ENCODE measurements at places on chromosomes 6 and 20. TPM values are rescaled to one million over a fixed set of nuclear protein-coding genes. Genes with fewer than 3 reads are reported as not detected.

Gene PBX2
- 35.0 TPM for total RNA-seq

Gene OCSTAMP
- not detected for total RNA-seq

Gene MDFI
- total RNA-seq, result 3.3 TPM

DNA sequence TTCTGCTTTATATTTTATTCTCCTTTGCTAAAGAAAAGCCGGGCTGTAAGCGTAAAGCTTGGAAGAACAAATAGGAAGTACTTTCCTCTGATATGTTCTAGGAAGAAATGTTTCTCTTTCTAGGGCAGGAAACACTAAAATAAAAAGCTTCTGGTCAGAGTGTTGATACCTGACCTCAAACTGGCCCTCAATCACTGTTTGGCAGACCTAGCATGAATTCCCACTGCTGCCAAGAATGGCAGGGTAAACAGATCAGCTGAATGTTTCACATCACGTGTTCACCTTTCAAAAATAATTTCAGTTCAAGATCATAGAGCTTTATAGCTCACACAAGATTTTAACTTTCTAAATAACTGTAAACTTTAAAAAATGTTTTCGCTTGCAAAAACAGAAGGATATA is 2.9 kb downstream of the MPC1 start:
- no peak for DNase-seq
- no peak overlapping the region for H3K27ac ChIP-seq
- no peaks in the 10 kb centered on the region for H3K36me3 ChIP-seq
- no peaks in the 10 kb centered on the region for H3K4me1 ChIP-seq

GRCh38 chr6:139926711-139927110 is 552.3 kb upstream of the CITED2 start:
- DNase-seq, result peak; percentile 81
- no peaks in the 10 kb centered on the region for H3K27me3 ChIP-seq
- H3K27ac ChIP-seq, result peak overlapping the region; percentile 42
- peaks cover 10% of the 10 kb centered on the region for H3K4me1 ChIP-seq
- H3K36me3 ChIP-seq, result no peaks in the 10 kb centered on the region

- H3K4me1 ChIP-seq, result no peaks in the 10 kb centered on the region
- H3K27me3 ChIP-seq, result no peaks in the 10 kb centered on the region
- H3K36me3 ChIP-seq, result no peaks in the 10 kb centered on the region
Observed at GRCh38 chr20:5353624-5354496, 37.1 kb upstream of the PROKR2 start.

GRCh38 chr20:37615340-37616109 is 78.3 kb upstream of the CTNNBL1 start:
- H3K36me3 ChIP-seq, result no peaks in the 10 kb centered on the region
- H3K27ac ChIP-seq, result no peak overlapping the region
- H3K4me1 ChIP-seq, result no peaks in the 10 kb centered on the region
- H3K4me3 ChIP-seq, result no peak overlapping the region
- DNase-seq, result peak; percentile 20

GRCh38 chr6:158818581-158819212 is 471 bp downstream of the EZR start:
- peak; percentile 61 for DNase-seq
- no peaks in the 10 kb centered on the region for H3K27me3 ChIP-seq
- H3K27ac ChIP-seq, result peak overlapping the region; percentile 77
- peaks cover 4% of the 10 kb centered on the region for H3K4me1 ChIP-seq

DNA sequence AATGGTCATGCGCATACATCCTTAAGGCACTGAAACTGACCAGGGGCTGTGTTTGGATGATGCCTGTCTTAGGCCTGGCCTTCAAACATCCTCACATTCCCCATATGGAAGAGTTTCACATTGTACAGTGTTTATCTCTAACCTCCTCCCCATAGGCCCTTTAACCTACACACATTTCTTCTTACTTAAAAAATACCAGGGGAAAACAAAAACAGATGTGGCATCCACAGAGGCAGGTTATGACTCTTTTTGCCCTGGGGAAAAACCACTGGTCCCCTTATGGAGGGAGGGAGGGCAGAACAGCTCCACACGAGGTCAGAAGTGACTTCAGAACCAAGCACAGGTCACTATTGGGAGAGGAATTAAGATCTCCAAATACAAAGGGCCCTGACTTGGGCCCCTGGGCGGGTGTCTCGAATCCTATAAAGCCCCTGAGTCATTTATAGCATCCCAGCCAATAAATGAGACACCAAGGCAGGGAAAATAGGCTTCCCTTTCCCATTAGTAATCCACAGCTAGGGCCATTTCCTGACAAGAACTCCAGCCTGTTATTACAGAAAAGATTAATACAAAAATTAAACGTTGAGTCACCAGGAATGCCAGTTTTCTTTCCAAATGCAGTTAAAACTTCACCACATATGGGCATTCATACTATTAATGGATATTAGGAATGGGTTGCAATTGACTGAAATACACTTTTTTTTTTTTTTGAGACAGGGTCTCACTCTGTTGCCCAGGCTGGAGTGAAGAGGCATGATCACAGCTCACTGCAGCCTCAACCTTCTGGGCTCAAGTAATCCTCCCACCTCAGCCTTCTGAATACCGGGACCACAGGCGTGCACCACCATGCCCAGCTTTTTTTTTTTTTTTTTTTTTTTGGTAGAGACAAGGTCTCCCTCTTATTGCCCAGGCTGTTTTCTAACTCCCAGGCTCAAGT is 107.2 kb downstream of the ATP9A start:
- H3K4me3 ChIP-seq, result no peak overlapping the region
- no peaks in the 10 kb centered on the region for H3K36me3 ChIP-seq
- peak overlapping the region; percentile 79 for H3K27ac ChIP-seq
- no peaks in the 10 kb centered on the region for H3K27me3 ChIP-seq
- DNase-seq, result peak; percentile 94
- peaks cover 15% of the 10 kb centered on the region for H3K4me1 ChIP-seq

DNA sequence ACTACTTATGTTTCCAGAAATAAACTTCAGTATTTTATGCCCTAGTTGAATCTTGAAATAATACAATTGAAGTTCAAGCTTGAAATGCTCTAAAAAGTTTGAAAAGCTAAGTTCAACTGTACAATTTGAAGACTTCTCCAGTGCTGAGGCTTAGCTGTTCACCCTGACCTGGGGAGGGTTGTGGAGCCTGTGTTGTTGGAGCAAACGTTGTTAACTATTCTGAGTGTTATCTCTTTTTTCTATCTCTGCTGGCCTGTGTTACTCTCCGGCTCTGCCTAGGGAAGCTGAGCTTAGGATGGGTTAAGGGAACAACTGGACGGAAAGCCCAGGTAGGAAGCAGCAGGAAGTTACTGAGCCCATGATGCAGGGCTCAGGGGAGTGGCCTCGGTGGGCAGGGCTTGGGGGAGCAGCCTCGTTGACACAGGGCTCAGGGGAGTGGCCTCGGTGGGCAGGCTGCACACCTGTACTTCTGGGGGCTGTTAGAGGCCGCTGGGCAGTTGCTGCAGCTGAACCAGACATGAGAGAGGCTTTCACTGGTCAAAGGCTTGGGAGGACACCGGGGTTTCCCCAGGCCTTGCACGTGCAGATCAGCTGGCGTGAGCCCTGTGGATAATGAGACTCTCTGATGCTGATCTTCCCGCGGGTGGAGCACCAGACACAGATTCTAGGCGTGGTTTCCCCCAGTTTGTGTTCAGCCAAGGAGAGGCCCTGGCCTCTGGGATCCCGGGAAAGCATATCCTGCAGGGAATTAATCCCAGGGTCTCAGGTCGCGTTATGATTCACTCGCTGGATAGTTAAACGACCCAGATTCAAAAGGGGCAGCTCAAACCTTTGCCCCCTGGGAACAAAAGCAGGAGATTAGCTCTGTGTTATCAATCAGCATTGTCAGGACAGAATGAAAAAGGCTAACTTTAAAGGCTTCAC is 58.9 kb downstream of the ERMARD start:
- H3K36me3 ChIP-seq, result no peaks in the 10 kb centered on the region
- no peak overlapping the region for H3K27ac ChIP-seq
- no peaks in the 10 kb centered on the region for H3K27me3 ChIP-seq
- H3K4me3 ChIP-seq, result no peak overlapping the region
- DNase-seq, result no peak

DNA sequence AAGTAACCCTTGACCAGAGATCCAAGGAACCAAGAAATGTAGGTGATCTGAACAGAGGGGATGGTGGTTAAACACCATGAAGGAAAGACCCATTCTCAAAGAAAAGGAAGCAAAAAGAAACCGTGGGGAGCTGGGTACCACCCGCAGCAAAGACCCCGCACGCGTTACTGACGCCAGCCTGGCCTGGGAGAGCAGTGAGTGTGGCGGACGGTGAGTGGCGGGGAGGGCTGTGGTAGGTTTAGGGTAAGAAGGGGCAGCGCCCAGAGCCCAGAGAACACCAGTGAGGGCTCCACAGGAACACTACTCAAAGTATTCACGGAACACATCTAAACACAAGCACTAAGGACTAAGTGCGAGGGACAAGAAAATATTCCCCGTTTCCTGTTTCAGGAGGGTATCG is 4.2 kb downstream of the GMEB2 start:
- H3K27me3 ChIP-seq, result no peaks in the 10 kb centered on the region
- no peaks in the 10 kb centered on the region for H3K4me1 ChIP-seq
- H3K27ac ChIP-seq, result no peak overlapping the region
- H3K4me3 ChIP-seq, result no peak overlapping the region

- peaks cover 3% of the 10 kb centered on the region for H3K4me1 ChIP-seq
- peaks cover 2% of the 10 kb centered on the region for H3K36me3 ChIP-seq
- no peak overlapping the region for H3K27ac ChIP-seq
- H3K4me3 ChIP-seq, result no peak overlapping the region
- DNase-seq, result no peak
- no peaks in the 10 kb centered on the region for H3K27me3 ChIP-seq
Observed at GRCh38 chr6:118815495-118815894, 78.5 kb upstream of the ASF1A start.

- DNase-seq, result no peak
- H3K27me3 ChIP-seq, result no peaks in the 10 kb centered on the region
- no peaks in the 10 kb centered on the region for H3K4me1 ChIP-seq
- no peaks in the 10 kb centered on the region for H3K36me3 ChIP-seq
- no peak overlapping the region for H3K27ac ChIP-seq
Observed at GRCh38 chr6:72151742-72152141, 265.4 kb downstream of the RIMS1 start.

- H3K36me3 ChIP-seq, result no peaks in the 10 kb centered on the region
- no peaks in the 10 kb centered on the region for H3K4me1 ChIP-seq
- no peak overlapping the region for H3K4me3 ChIP-seq
- no peak overlapping the region for H3K27ac ChIP-seq
- DNase-seq, result no peak
- no peaks in the 10 kb centered on the region for H3K27me3 ChIP-seq
Observed at GRCh38 chr6:155872961-155873360, 417.3 kb upstream of the NOX3 start.

GRCh38 chr6:82408952-82409431 is 45.4 kb downstream of the TPBG start:
- H3K27me3 ChIP-seq, result no peaks in the 10 kb centered on the region
- no peak overlapping the region for H3K4me3 ChIP-seq
- H3K4me1 ChIP-seq, result peaks cover 2% of the 10 kb centered on the region
- peak; percentile 73 for DNase-seq
- no peak overlapping the region for H3K27ac ChIP-seq

All from fibroblast of lung (primary cell).